Common myeloid progenitor, CD34-positive (primary cell): ENCODE measurements at places on chromosomes 6 and 20.

GRCh38 chr6:124991764-124992295, 29.6 kb downstream of the RNF217 start:
- DNase-seq = no peak

DNA sequence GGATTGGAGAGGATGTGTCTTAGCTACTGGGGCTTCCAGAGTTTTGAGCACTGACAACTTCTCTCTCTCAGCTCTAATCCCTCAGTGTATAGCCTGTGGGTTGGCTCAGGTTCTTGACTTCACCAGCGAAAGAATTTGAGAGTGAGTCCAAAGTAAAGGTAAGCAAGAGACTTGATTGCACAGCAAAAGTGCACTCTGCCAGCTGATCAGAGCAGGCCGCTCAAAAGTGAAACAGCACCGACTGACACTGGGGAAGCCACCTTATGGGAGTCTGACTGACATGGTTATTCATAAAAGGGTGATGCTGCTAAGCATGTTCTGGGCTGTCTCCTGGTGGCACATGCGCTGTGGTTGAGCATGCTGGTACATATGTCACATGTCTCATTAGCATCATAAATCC, 389.5 kb downstream of the CBLN4 start:
- no peak for DNase-seq

- no peak for DNase-seq
These were observed 57.5 kb upstream of the SNRPB2 start for GRCh38 chr20:16672299-16672698.

GRCh38 chr6:17480476-17480875, 87.1 kb downstream of the CAP2 start:
- DNase-seq = no peak

DNA sequence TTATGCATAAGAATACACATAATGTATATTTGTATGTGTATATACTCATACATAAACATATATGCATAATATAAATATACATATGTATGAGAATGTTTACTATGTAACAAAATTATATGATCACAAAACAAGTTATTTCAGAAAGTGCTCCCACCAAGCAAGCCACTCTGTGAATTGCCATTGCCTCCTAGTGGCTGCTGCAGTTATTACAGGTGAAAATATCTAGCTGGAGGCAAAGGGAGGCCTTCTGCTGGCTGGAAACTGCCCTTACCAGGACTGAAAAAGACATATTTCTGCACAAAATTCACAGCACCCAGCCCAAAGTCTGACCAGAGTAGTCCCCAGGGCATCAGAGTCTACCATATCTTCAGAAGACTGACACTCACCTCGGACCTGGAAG, 14.4 kb upstream of the ADAM33 start:
- no peak for DNase-seq

DNA sequence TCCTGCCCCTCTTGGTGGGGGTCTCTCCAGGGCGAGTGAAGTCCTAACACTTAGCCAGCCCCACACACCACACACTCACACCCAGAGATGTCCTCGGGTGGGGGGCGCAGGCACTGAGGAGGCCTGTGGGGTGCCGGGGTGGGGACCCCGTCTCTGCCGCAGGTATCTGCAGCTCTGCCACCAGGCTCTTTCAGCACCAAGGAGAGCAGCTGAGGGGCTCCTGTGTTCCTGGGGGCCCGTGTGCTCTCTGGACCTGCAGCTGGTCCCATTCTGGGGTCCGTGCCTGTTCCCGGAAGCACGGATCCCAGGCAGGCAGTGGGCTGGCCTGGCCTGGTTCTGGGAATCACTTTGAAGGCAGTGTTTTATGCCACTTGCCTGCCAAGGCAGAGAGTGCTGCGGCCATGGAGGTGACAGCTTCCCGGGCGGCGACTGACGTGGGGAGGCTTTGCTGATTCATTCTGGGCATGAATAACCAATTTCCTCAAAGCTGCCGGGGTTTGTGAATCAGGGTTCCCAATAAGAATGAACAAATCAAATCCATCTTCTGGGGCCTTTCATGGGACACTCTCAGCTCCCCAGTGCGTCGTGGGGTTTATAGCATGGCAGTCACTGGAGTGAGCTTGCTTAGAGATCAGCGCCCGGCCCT, 54.4 kb upstream of the SLCO4A1 start:
- DNase-seq = peak; percentile 68

DNA sequence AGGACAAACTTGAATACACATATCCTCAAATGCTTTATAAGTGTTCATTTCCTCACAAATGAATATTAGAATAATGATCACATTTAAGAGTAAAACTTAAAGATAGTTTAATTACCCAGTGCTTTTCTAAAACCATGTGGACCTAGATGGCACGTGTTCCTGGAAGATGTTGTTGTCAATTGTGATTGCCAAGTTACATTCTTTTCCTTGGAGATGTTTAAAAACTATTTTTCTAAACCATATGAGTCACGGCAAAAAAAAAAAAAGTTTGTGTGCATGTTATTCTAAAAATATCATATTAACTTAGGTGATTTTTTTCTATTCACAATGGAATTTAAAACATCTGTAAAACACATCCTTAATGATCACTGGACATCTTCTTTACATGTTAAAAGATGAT, 51.1 kb downstream of the RCAN2 start:
- DNase-seq = no peak

GRCh38 chr6:117194978-117195377, 70.4 kb upstream of the VGLL2 start:
- DNase-seq = no peak

GRCh38 chr6:33273924-33274902, 2.3 kb downstream of the RPS18 start:
- no peak for DNase-seq

GRCh38 chr20:49290608-49291191, 12.8 kb upstream of the ZNFX1 start:
- DNase-seq = no peak

DNA sequence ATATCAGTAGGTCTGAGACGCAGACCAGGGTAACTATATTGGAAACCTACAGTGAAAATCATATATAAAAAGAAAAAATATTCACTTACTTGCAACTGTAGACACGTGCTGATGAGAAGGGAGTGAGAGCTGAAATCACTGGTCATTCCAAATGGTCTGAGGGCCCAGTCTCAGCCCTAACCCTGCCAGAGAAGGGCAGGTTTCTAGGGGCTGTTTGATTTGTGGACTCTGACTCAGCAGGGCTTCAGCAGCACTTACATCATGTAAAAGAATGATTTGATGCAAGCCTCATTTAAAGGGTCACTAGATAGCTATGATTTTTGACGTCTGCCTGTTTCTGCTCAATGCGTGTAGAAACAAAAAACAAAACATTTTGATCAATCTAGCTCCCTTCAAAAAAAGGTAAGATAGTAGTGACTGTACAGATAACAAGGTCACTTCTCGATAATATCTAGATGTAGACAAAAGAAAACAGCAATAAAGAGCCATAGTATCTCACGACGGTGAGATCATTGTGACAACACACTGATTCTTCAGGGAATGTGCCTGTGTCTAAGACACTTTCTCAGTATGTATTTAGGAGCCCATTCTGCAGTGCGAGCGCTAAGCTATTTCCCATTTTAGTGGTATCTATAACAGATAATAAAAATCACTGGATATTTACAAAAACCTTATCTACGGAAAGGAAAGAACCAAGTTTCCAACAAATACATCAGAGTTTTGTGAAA, 307.2 kb downstream of the HIVEP2 start:
- DNase-seq = no peak

DNA sequence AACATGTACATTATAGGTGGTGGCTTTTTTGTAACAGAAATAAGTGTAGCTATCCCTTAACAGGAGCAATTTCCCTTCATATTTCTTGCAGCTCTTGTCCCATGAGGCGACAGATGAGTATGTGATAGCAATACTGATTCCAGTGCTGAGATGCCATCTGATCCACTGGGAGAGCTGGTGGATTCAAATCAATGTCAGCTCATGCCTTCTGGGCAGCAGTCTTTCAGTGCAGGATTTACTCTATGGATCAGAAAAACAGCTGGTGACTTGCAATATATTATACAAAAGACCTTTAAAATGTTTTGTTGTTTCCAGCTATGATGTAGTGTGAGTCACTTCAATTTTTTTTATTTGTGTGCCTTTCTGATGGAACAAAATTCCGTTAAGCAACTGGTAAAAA, 259.9 kb upstream of the SASH1 start:
- DNase-seq = no peak

DNA sequence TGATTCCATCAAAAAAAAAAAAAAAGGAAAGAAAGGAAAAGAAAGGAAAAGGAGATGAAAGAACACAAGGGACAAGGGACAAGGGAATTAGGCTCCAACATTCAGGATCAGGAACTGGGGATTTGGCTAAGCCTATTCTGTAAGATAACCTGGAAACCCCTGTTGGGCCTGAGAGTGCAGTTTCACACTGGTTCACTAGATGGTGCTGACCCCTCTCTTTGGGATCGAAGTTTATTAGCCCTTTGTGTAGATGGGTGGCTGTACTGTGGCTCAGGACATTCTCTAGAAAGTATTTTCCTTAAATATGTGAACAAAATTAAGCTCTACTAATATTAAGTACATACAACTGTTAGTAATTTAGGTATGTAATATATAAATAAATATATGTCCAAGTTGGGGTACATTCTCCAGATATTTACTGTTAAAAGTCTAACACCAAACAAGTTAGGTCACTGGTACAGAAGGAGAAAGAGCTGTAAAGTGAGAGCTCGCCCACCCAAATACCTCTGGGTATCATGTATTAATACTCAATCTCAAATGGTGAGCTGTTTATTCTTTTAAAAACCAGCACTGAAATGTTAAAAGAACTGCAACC, 6.3 kb downstream of the OR2A4 start:
- DNase-seq = peak; percentile 69

- DNase-seq = no peak
These were observed 1.0 kb upstream of the RIPOR2 start for GRCh38 chr6:24936641-24937317.

DNA sequence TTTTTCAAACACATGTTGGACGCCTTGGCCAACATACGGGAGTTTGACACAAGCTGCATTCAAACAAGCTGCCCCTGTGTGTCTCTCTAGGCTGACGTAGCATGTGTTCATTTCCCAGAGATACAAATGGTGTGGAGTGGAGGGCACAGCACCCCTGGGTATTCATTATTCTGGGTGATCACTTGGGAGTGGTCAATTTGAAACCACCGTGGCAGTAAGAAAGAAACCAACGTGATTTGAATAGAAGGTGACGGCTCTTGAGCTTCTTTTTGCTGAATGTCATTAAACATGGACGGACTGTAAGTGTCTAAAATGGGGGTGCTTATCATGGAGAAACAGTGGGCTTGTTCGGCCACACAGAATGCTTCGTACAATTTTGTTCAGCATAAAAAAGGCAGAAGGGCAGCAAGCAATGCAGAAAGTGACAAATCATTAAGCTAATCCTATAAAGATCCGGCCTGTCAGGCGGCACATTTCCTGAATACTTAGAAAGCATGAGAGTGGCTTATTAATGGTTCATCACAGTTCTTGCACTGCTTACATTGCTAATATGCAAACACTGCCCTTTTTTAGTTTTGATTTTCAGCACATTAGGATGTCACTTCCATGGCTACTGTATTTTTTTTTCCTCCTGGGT, 1261.9 kb upstream of the CITED2 start:
- no peak for DNase-seq

GRCh38 chr6:44668976-44669934, 281.7 kb downstream of the CDC5L start:
- DNase-seq = no peak

DNA sequence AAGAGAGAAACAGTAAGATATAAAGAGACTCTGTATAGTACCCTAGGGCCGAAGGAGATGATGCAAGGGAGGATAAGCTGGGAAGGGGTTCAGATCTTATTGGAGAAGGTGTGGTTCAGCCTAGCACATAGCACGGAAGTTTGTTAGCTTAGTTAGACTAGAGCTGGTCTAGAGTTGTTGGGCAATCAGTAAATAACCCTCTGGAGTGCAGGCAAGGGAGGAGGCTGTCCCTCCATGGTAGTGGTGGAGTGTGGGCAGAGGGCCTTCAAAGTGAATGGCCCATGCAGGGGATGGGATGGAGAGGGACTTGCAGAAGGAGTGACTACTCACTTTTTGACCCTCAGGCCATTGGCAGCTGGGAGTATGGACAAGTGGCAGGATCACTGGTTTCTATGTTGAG, 20.0 kb downstream of the TULP4 start:
- no peak for DNase-seq

- no peak for DNase-seq
These were observed 78.1 kb downstream of the NCOA7 start for GRCh38 chr6:125868678-125869395.

GRCh38 chr6:156161471-156161870, 615.7 kb upstream of the ARID1B start:
- peak; percentile 73 for DNase-seq

- DNase-seq = no peak
These were observed 79.4 kb downstream of the CD24 start for GRCh38 chr6:106894978-106895702.

DNA sequence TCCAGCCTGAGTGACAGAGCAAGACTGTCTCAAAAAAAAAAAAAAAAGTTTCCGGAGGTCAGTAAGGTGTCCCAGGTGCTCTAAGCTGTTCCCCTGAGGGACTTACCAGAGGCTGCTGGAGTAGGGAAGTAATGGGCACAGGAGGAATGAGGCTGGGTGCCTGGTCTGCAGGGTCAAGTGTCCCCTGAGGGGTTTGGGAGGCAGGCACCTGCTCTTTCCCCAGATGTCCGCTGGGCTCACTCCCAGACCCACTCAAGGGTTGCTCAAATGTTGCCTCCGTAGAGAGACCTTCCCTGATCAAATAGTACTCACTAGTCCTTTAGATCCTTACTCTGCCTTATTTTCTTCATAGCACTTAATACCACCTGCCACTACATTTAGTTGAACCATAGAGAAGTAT, 5.4 kb upstream of the MAPK13 start:
- no peak for DNase-seq

DNA sequence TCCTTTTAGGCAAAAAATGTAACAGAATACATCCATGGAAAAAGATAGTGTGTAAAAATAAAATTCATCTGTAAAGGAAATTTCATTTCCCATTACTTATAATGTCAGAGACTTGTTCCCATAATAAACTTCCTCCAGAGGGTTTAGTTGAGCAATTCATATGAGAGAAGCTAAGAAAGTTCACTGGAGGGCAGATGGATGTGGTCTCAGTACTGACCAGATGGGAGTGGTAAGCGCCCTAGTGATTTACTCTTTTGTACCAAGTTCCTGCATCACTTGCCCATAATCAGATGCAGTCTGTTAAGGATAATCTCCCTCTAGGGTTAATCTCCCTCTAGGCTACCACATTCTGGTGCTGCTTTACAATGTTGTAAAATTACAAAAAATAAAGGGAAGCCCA, 61.7 kb downstream of the ESF1 start:
- DNase-seq = no peak

- DNase-seq = no peak
These were observed 13.9 kb upstream of the CST7 start for GRCh38 chr20:24935140-24935539.

- DNase-seq = peak; percentile 83
These were observed 211.7 kb downstream of the LMBRD1 start for GRCh38 chr6:69584913-69585729.
